Vagina (tissue), 2 donors: ENCODE measurements at places on chromosomes 7 and 10. TPM values are rescaled to one million over a fixed set of nuclear protein-coding genes. Genes with fewer than 3 reads are reported as not detected.

Gene KAZALD1
- 4.2 TPM for total RNA-seq

Gene ASB10
- total RNA-seq, result not detected

Gene WNT8B
- total RNA-seq, result not detected

Gene CTNNA3
- 0.98 TPM for total RNA-seq

Gene ASZ1
- total RNA-seq, result not detected

- H3K4me1 ChIP-seq, result peaks cover 40% of the 10 kb centered on the region
- H3K27me3 ChIP-seq, result no peaks in the 10 kb centered on the region
- peak within 1 kb of the TSS; percentile 61 for H3K4me3 ChIP-seq
- no peak for DNase-seq
- H3K27ac ChIP-seq, result peak within 1 kb of the TSS; percentile 86
- H3K36me3 ChIP-seq, result no peaks in the 10 kb centered on the region
Observed at GRCh38 chr10:124092860-124093773, at the start of gene CHST15. Gene CHST15, minus strand, starts transcription at chr10:124093598. Its CDS starts 47,386 bp downstream, at chr10:124046212.

DNA sequence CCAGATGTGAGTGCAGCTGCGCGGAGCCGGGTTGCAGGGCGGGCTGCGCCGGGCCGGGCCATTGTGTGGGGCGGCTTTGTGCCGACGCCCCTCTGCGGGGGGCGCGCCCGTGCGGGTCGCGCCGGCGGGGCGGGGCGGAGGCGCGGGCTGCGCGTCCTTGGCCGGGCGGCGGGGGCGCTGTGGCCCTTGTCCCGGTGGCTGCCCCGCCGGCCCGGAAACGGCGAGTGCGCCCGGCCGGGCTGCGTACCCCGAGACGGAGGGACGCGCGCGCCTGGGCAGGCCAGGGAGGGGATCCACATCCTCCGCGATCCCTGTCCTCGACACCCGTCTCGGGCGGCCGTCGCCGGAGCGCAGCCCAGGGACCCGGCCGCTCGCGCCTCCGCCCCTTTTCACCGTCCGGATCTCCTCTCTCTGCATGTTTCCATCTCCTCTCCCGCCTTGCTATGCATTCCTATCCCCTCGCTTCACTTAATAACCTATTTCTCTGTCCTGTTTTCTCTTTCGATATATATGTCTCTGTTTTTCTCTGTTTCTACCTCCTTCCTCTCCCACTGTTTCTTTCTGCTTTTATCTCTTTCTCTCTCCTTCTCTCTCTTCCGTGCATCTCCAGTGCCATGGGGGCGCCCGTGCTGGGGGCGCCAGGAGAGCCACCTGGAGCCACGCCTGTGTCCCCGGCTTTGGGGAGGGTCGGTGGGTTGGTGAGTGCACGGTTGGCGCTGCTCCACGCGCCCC is 765 bp downstream of the PFKFB3 start:
- H3K4me3 ChIP-seq, result peak overlapping the region; percentile 98
- H3K36me3 ChIP-seq, result no peaks in the 10 kb centered on the region
- no peaks in the 10 kb centered on the region for H3K27me3 ChIP-seq
- peak overlapping the region; percentile 97 for H3K27ac ChIP-seq
- no peak for DNase-seq
- H3K4me1 ChIP-seq, result peaks cover 38% of the 10 kb centered on the region

GRCh38 chr10:3395458-3395861 is 222.9 kb upstream of the PITRM1 start:
- no peak overlapping the region for H3K27ac ChIP-seq
- H3K4me3 ChIP-seq, result no peak overlapping the region
- no peaks in the 10 kb centered on the region for H3K4me1 ChIP-seq
- H3K27me3 ChIP-seq, result no peaks in the 10 kb centered on the region
- no peaks in the 10 kb centered on the region for H3K36me3 ChIP-seq
- DNase-seq, result no peak

DNA sequence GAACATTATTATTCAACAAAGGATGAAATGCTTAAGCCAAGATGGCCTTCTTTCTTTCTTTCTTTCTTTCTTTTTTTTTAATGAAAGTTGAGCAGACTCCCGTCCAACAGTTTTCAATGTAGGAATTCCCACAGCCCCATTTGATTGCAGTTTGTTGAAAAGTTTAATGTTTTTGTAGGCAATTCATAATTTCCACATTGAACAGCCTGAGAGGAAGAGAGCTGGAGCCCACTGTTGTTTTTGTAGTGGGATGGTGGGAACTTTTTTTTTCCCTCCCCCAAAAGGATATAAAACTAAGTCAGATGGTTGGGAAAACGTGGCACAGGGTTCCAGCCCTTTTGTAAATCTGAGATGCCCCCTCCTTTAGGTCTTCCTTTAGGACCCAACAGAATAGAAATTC is 86.6 kb downstream of the TCF7L2 start:
- no peak overlapping the region for H3K27ac ChIP-seq
- no peaks in the 10 kb centered on the region for H3K36me3 ChIP-seq
- H3K4me3 ChIP-seq, result no peak overlapping the region
- H3K27me3 ChIP-seq, result no peaks in the 10 kb centered on the region
- no peak for DNase-seq

DNA sequence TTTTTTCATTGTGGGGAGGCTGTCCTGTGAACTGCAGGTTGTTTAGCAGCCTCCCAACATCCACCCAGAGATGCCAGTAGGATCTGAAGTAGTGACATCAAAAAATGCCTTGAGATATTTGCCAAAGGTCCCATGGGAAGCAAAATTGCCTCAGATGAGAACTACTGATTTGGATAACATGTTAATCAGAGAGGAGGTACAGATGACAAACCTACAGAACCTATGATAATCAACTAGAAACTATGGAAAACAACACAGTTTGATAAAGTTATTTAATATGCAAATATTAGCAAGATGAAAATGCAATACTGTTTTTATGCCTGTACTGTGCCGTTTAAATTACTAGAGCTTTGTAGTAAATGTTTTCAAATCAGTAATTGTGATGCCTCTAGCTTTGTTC is 90.9 kb upstream of the NOBOX start:
- no peaks in the 10 kb centered on the region for H3K27me3 ChIP-seq
- H3K4me3 ChIP-seq, result no peak overlapping the region
- no peaks in the 10 kb centered on the region for H3K36me3 ChIP-seq
- H3K4me1 ChIP-seq, result no peaks in the 10 kb centered on the region
- DNase-seq, result no peak

- no peaks in the 10 kb centered on the region for H3K4me1 ChIP-seq
- no peak overlapping the region for H3K27ac ChIP-seq
- no peak overlapping the region for H3K4me3 ChIP-seq
- no peaks in the 10 kb centered on the region for H3K36me3 ChIP-seq
- DNase-seq, result no peak
Observed at GRCh38 chr10:63763744-63764143, 242.5 kb downstream of the REEP3 start.

DNA sequence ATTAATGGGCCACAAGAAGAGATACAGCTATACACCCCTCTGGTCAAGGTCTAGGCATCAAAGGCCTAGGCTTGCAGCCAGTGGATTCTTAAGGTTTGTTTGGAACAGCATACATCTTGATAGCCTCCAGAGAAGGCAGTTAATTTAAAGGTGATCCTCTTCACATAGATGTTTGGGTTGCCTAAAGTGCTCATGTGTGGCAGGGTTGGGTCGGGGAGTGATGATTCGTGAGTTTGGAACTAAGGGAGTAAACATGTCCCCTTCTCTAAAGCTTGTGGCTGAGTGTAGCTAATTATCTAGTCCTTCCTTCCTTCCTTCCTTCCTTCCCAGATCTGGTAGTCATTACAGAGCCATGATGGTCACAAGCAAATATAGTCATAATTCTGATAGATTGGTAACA is 12.4 kb downstream of the PCLO start:
- no peaks in the 10 kb centered on the region for H3K36me3 ChIP-seq
- no peak overlapping the region for H3K27ac ChIP-seq
- no peak for DNase-seq
- no peak overlapping the region for H3K4me3 ChIP-seq
- H3K4me1 ChIP-seq, result peaks cover 6% of the 10 kb centered on the region

- DNase-seq, result no peak
- no peaks in the 10 kb centered on the region for H3K27me3 ChIP-seq
- no peak overlapping the region for H3K4me3 ChIP-seq
- peaks cover 20% of the 10 kb centered on the region for H3K4me1 ChIP-seq
Observed at GRCh38 chr10:11828682-11829284, 5.6 kb downstream of the PROSER2 start.

DNA sequence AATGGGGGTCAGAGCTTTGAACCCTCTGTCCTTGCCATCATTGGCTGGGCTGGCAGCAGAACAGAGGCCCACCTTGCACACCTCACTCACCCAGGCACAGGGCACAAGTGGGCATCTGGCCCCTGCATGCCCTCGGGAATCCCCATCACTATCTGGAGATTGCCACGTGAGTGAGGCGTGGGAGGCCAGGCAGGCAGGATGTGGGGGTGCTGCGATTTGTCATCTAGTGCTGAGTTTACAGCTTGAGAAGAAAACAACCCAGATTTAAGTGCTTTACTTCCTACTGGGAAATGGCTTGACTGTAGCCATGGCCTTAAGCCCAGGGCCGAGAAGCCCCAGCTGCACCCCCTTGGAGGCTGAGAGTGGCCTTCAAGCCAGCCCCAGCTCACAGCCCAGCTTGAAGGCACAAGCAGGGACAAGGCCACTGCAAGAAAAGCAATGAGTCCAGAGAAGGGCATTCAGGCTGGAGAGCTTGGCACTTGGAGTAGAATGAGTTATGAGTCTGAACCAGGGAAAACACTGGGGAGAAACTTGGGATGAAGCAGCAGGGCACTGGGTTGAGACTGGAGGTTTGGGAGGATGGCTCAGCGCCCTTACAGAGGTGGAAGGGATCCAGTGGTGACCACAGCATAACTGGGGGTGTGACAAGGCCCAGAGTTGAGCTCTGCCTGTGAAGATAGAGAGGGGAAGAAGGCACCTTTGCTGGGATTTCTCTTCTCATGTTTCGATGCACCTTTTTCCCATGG is 123.0 kb downstream of the CXCL12 start:
- no peaks in the 10 kb centered on the region for H3K27me3 ChIP-seq
- no peak overlapping the region for H3K4me3 ChIP-seq
- H3K27ac ChIP-seq, result peak overlapping the region; percentile 56
- peaks cover 45% of the 10 kb centered on the region for H3K4me1 ChIP-seq
- DNase-seq, result no peak

DNA sequence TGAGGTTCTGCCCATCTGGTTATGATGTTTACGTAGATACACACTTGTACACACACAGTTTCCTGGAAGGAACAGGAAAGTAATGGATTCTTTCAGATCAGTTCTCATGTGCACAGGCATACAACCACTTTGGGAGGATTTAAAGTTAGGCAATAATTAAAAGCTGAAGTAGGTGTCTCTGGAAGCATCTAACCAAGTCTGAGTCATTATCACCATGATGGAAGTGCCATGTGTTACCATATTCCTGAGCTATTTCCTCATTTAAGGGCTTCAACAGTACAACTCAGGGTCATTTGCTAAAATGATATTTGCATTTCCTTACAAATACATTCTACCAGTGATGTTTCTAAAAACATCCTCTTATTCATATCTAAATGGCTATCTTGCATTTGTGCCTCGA is 41.4 kb upstream of the BET1 start:
- H3K4me3 ChIP-seq, result no peak overlapping the region
- H3K27ac ChIP-seq, result no peak overlapping the region
- no peaks in the 10 kb centered on the region for H3K27me3 ChIP-seq
- no peaks in the 10 kb centered on the region for H3K36me3 ChIP-seq
- no peak for DNase-seq
- no peaks in the 10 kb centered on the region for H3K4me1 ChIP-seq

DNA sequence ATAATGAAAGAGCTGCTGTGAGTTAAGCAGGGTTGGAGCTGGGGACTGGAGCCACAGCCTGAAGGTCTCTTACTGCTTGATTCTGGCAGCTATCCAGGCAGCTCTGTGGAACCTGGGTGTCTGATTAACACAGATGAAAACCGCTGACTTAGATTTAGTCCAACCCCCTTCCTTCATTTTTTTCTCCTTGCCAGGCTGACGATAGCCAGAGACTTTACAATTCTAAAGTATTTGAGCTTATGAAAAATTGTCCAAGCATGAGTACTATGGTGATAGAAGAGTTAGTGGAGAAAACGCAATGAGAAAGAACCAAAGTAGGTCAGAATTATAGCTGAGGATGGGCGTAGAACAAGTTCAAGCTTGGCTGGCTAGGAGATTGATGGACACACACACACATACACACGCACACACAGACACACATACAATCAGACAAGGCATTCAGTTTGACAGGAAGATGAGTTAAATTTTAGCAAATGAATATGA is 13.5 kb upstream of the GPR85 start:
- H3K4me1 ChIP-seq, result peaks cover 7% of the 10 kb centered on the region
- H3K27ac ChIP-seq, result no peak overlapping the region
- no peak overlapping the region for H3K4me3 ChIP-seq
- H3K36me3 ChIP-seq, result no peaks in the 10 kb centered on the region
- H3K27me3 ChIP-seq, result no peaks in the 10 kb centered on the region

DNA sequence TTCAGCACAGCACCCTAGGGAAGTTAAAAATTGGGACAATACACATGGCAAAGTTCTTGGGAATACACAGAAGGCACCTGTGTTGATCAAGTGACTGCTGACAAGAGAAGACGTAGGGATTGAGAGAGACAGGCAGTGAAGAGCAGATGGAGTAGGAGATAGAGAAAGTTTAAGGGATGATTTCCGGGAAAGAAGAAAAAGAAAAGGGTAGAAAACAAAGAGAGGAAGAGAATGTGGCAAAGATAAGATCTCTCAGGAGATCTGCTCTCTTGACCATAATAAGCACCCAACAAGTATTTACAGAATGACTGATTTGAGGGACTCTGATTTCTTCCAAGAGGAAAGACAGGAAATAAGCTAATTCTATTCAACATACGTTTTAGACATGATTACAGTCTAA is 15.1 kb upstream of the RALA start:
- H3K36me3 ChIP-seq, result no peaks in the 10 kb centered on the region
- H3K4me3 ChIP-seq, result no peak overlapping the region
- H3K27ac ChIP-seq, result no peak overlapping the region
- no peaks in the 10 kb centered on the region for H3K27me3 ChIP-seq
- H3K4me1 ChIP-seq, result peaks cover 13% of the 10 kb centered on the region

- no peak overlapping the region for H3K4me3 ChIP-seq
- no peaks in the 10 kb centered on the region for H3K27me3 ChIP-seq
- H3K4me1 ChIP-seq, result peaks cover 80% of the 10 kb centered on the region
- H3K36me3 ChIP-seq, result no peaks in the 10 kb centered on the region
Observed at GRCh38 chr10:34729619-34730018, 85.5 kb downstream of the PARD3 start.

- H3K27me3 ChIP-seq, result no peaks in the 10 kb centered on the region
- no peak overlapping the region for H3K27ac ChIP-seq
- no peaks in the 10 kb centered on the region for H3K36me3 ChIP-seq
- no peak for DNase-seq
Observed at GRCh38 chr10:13681528-13681927, 94.8 kb downstream of the PRPF18 start.

DNA sequence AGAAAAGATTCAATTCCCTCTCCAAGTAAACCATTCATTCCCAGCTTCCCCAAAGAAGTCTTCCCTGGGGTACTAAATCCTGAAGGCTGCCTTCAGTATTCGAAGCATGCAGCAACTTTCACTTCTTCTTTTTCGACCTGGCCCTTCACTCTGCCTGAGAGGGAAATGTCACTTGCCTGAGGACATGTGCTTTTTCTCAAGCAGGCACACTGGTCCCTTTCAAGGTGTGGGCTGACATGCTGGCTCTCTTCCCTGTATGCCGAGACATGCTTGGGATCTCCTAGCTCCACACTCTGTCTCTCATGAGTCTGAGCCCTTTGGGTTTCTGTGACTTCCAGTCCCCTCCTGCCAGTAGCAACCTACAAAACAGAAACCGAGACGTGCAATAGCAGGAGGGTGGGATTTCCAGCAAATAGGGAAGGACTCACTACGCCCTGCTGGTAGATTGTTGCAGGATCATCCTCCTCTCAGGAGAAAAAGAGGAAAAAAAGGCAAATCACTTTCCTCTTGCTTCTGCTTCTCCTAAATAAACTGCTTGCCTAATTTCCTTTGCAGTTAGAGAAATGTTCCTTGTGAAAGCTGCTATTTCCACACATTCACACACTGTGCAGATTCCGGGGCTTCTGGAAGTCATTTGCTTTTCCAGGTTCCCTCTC is 33.5 kb downstream of the FIGNL1 start:
- no peaks in the 10 kb centered on the region for H3K27me3 ChIP-seq
- H3K4me3 ChIP-seq, result no peak overlapping the region
- H3K27ac ChIP-seq, result no peak overlapping the region
- H3K36me3 ChIP-seq, result no peaks in the 10 kb centered on the region
